ENCODE measurements at places on chromosomes 11 and 22.

GRCh38 chr22:25829808-25830777 is 88.1 kb downstream of the MYO18B start:
- no peak for DNase-seq

GRCh38 chr11:130454491-130455252 is 6.2 kb downstream of the ADAMTS15 start:
- no peak for DNase-seq

GRCh38 chr11:62128835-62129234 is 5.0 kb downstream of the INCENP start:
- no peak for DNase-seq

DNA sequence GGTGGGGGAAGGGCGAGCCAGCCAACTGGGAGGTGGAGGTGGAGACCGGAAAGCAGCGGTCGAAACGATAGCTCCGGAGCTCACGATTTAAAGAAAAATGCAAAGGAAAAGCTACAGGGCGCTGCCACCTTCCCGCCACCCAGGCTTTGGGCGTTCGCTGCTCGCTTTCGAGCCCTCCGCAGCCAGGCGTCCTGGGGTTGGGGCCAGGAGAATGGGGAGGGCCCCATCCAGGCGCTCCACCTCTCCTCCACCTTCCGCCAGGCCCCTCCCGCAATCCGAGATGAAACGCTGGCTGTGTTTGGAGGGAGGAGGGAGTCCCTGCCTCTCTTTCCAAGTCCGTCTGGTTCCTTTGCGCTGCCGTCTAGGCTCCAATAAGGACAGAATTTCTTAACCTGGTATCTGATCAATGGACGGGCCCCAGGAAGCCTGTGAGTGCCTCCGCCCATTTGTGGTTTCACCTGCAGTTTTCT is 483 bp upstream of the ABTB2 start:
- DNase-seq = no peak
